ENCODE measurements at places on chromosomes 7 and 10. TPM values are rescaled to one million over a fixed set of nuclear protein-coding genes. Genes with fewer than 3 reads are reported as not detected.

DNA sequence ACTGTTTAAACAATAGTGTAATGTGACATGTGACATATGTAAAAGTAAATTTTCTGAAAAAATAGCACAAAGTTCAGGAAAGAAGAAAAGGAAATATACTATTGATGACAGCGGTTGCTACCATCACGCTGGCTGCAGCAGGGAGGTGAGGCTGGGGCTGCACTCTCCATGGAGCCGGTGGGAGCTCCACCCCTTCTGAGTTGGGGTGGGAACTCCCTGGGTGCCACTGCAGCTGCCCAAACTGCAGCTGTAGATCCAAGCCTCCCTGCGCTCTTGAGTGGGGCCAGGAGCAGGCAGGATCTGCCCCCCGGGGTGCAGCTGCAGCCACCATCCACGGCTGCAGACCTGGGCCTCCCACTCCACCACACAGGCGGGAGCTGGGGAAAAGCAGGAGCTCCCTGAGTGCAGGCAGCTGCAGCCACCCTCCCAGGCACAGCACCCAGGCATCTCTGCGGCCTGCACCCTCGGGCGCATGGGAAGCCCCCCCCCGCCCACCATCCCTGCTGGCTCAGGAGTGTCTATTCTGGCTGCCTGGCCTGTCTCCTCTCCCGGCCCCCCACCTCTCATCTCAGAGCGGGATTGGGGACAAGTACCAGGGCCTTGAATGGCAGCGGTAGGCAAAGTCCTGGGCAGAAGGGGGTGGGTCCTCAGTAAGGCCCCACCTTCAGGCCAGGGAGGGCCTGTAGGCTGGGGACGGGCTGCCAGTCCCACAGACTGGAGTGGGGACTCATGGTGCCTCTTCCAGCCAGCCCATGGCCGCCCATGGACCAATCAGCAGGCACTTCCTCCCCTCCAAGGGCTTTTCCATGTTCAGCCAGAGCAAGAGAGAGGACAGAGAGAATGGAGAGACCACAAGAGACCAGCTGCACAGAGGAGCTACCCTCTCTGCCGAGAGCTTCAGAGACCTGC, 50.1 kb downstream of the TNS3 start:
- DNase-seq: peak; percentile 9

DNA sequence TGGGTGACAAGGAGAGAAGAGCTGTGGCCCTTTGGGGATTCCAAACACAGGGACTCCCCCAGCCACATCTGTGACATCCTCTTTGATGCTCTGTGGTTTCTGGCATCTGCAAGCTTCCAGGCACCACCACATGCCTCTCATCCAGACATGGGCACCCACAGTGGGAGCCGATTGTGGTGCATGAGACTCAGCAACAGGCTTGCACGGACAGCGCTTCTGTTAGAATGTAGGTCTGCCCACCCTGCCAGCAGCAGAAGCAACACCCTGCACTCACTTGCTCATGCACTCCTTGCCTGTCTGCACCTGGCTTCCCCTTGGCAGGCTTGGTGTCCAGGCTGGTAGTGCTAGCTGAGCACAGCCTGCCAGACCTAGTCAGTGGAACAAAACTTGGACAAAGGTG, 735.0 kb upstream of the ZWINT start:
- no peak for DNase-seq

DNA sequence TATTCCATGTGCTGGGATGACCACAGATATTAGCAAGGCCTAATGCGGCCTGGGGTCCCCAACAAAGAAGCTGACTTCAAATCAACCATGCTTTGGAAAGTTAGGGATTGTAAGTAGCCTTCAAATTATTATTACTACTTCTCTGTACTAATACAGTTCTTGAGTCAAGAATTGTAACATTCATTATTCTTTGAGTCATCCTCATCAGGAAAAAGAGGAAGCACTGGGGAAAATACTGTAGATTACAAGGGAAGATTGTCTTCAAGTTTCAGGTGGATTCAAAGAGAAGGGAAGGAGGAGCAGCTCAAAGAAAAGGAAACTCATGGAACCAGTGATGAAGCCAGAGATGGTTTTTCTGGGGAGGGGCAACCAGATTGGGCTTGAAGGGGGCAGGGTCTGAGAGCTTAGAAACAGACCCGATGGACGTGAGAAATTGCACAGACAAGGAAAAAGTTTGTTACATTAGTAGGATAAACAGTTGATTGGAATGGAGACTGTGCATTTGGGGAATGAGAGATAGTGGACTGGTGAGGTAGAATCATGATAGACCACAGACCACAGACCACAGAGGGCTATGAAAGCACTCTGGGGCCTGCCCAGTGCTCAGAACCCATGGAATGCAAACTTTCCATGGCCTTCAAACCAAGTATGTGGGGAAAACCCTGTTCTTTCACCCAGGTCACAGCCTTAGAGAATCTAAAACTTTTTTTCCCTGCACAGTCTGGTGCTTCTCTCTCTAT, 209.9 kb downstream of the ZNF365 start:
- no peak for DNase-seq

DNA sequence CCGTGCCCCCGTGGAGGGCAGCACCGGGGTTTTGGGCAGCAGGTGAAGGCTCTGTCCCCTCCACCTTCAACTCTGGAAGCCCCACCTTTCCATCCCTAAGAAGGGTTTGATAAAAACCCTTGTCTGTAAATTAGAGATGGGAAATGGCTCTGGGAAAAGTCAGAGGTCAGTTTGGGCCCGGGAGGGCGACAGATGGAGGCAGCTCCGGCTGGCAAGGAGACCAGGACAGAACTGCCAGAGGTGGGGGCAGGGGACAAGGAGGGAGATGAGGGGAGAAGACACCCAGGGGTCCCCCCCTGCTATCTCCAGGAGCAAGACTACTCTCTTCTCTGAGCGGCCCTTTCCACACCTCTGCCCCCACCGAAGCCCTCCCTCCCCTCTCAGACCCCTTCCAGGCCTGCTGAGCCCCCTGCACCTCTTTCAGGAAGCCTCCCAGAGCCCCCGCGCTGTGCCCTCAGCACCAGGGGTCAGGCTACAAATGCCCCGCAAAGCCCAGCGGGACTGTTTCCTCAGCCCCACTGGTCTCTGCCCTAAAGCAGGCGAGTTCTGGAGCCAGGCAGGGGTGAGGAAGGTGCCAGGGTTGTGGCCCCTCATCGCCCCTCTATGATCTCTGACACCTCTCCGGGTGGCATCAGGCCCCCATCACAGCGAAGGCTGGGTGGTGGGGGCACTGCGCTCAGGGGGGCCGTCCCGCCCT, 980 bp upstream of the SH2B2 start:
- no peak for DNase-seq

Gene SORCS1
- total RNA-seq: 2.9 TPM

GRCh38 chr7:28128608-28129007, 52.0 kb downstream of the JAZF1 start:
- no peak for DNase-seq

GRCh38 chr7:84013616-84014240, 180.9 kb downstream of the SEMA3A start:
- DNase-seq: no peak

Gene ASAH2B
- total RNA-seq: 6.8 TPM

Gene PFKFB3
- total RNA-seq: 14.1 TPM

Gene BTAF1
- 11.7 TPM for total RNA-seq

DNA sequence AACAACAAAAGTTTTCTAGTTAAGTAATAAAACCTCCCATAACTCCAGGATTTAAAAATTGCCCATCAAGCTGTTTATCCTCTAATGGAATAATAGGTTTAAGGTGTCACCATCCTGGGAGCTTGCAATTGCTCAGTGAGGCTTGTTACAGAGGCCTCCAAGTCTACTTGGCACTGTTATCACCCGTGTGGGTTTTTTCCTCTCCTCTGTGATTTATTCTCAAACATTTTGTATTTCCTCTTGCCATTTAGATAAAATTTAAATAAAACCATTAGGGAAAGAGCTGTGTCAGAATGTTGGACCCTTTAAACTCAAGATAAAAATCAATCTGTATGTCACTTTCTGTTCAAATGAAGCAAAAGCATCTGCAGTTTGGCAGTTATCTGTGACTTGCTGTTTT, 202.6 kb downstream of the GALNT17 start:
- no peak for DNase-seq

DNA sequence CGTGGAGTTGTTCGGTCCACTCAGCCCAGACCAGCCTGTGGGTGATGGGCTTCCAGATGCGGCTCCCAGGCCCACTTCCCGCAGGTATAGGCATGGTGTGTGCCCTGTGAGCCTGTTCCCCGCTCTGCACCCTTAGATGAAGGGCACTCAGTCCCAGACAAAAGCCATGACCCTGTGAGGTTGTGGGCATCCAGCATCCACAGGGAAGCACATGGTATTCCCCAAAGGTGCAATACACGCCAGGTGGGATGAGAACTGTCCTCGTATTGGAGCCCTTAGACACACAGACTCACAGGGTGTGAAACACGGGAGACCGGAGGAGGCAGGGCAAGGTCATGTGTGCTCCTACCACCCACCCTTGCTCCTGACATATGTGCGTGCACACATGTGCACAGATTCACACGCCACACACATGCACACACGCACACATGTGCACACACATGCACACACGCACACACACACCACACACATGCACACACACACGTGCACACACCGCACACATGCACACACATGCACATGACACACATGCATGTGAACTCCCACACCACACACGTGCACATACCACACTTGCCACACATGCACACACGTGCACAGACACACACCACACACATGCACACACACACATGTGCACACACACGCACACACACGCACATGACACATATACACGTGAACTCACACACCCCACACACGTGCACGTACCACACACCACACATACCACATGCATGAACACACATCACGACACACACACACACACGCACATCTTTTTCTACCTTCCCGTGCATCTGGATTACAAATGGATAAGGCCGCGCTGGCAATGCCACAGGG, 319.4 kb downstream of the WDR37 start:
- DNase-seq: no peak

GRCh38 chr10:88207121-88207546, 343.7 kb downstream of the PTEN start:
- DNase-seq: no peak

DNA sequence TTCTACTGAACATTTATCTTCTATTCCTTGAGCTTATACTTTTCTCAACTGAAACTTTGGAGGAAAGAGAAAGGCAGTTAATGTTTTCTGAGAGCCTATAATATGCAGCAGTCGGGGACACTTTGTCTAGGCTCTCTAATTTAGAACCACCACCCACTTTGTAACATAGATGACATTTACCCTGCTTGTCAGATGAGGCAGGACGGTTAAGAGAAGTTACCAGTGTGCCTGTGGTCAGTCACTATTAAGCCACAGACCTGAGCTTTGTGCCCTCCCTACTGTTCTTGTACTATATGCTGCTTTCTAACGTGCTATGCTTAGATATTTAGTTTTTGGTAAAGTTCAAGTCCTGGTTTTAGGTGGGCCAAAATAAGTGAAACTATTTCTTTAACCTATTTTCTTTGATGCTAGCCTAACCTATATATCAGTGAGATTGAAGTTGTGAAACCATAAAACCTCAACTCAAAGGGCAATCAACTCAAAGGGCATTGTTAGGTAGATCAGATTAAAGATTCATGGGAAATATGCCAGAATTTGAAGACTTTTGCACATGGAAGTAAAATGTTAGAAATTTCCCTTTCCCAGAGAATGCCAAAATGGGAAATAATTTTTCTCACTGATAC, 156.5 kb upstream of the AGR3 start:
- DNase-seq: no peak

- DNase-seq: peak; percentile 35
Measured at GRCh38 chr10:119139464-119140067, 25.9 kb downstream of the SFXN4 start.

Gene GIMAP5
- total RNA-seq: 10.7 TPM

- DNase-seq: no peak
Measured at GRCh38 chr7:44541-44896, 147.9 kb upstream of the FAM20C start.

- DNase-seq: no peak
Measured at GRCh38 chr7:84100866-84101265, 93.7 kb downstream of the SEMA3A start.

DNA sequence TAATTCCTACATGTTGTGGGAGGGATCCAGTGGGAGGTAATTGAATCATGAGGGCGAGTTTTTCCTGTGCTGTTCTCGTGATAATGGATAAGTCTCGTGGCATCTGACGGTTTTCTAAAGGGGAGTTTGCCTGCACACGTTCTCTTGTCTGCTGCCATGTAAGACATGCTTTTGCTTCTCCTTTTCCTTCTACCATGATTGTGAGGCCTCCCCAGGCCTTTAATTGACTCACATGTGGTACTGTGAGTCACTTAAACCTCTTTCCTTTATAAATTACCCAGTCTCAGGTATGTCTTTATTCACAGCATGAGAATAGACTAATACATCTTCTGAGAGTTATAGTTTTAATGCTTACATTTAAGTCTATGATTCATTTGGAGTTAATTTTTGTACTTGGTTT, 22.6 kb upstream of the CPN1 start:
- DNase-seq: no peak

Gene LMOD2
- 888 TPM for total RNA-seq

Gene ITGA8
- total RNA-seq: 1.7 TPM

Gene GNAT3
- total RNA-seq: not detected

Gene KLF14
- total RNA-seq: 0.11 TPM

DNA sequence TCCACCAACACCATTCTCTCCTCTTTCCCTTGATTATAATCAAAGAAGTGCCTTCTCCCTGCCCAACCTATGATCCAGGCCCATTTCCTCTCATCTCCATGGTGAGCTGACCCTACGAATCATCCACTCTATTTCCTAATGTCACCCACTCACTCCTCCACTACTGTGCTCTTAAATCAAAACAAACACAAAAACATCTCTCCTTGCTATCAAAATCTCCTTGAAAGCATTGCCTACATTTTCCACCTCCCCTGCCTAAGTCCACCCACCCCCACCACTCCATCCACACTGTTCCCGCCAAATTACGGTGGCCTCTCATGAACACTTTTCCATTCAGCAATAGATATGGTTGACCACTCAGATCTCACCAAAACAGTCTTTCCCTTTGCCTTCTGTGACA, 5.3 kb downstream of the DYDC1 start:
- no peak for DNase-seq

GRCh38 chr7:21640105-21640504, 97.3 kb downstream of the DNAH11 start:
- DNase-seq: no peak

DNA sequence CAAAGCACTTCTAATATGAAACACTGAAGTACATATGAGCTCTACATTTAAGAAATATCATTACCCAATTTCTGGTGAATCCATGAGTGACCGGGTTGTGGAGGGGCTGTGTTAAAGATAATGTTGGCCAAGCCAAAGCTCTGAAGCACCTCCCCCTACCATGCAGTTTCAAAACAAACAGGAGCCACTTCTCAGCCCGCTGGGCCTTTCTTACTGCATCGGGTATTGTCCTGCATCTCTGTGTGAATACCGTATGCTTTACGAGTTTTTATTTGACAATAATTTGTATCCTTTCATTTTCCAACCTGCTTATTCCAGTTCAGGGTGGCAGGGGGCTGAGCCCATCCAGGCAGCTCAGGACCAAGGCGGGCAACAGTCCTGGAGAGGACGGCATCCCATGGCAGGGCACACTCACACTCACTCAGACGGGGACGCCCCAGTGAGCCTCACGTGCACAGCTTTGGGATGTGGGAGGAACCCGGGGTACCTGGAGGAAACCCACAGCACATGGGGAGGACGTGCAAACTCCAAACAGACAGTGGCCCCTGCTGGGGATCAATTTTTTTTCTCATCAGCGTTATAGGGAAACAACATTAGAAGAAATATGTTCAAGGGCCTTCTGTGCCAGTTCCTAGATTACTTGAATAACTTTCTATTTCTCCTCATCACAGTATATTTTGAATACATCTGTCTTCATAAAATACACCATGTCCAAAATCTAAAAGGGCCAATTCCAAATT, 1.9 kb downstream of the RNF32 start:
- no peak for DNase-seq

Data from left ventricle myocardium inferior (tissue), 1 donor.